ENCODE measurements at places on chromosomes 7 and 10. TPM values are rescaled to one million over a fixed set of nuclear protein-coding genes. Genes with fewer than 3 reads are reported as not detected.

Gene DGKB
- polyA plus RNA-seq: 2.3 TPM

Gene MYL10
- 0.21 TPM for polyA plus RNA-seq

Gene PRKCQ
- polyA plus RNA-seq: 14.6 TPM

Gene OR2A1
- polyA plus RNA-seq: 1.2 TPM

Gene ASB10
- not detected for polyA plus RNA-seq

Gene CTAGE4
- 10.5 TPM for polyA plus RNA-seq

Gene MRLN
- not detected for polyA plus RNA-seq

Gene NKX1-2
- not detected for polyA plus RNA-seq

Gene ASAH2
- 2.3 TPM for polyA plus RNA-seq

Gene UNCX
- polyA plus RNA-seq: 15.0 TPM

Gene TLX1
- not detected for polyA plus RNA-seq

Gene PURB
- polyA plus RNA-seq: 36.7 TPM

Gene OR2AE1
- not detected for polyA plus RNA-seq

Gene ADCY1
- polyA plus RNA-seq: 3.7 TPM

Gene APBB1IP
- 0.86 TPM for polyA plus RNA-seq

Gene TMEM184A
- polyA plus RNA-seq: 8.6 TPM

Gene CPN1
- polyA plus RNA-seq: 3.8 TPM

Gene WDR86
- 49.6 TPM for polyA plus RNA-seq

Gene TMEM72
- polyA plus RNA-seq: 84.7 TPM

Gene SLC29A3
- 9.2 TPM for polyA plus RNA-seq

Gene TMEM176A
- polyA plus RNA-seq: 87.4 TPM

Gene CLCN1
- polyA plus RNA-seq: 0.16 TPM

Gene ERVW-1
- polyA plus RNA-seq: 3.2 TPM

Gene CLDN15
- 16.0 TPM for polyA plus RNA-seq

Gene NPSR1
- polyA plus RNA-seq: 0.06 TPM

Gene ATRNL1
- 26.7 TPM for polyA plus RNA-seq

Gene MAGI2
- polyA plus RNA-seq: 34.3 TPM

Gene WEE2
- polyA plus RNA-seq: 0.36 TPM

Gene UNC5B
- polyA plus RNA-seq: 41.4 TPM

Gene CPVL
- 57.5 TPM for polyA plus RNA-seq

Gene CD36
- 33.6 TPM for polyA plus RNA-seq

Gene POLR1F
- polyA plus RNA-seq: 21.8 TPM

Gene ENKUR
- 5.6 TPM for polyA plus RNA-seq

Gene SLC25A40
- polyA plus RNA-seq: 42.3 TPM

Gene TMEM236
- 0.24 TPM for polyA plus RNA-seq

Gene GALNT17
- 4.5 TPM for polyA plus RNA-seq

Gene ALOX5
- 6.4 TPM for polyA plus RNA-seq

Gene TSPAN12
- polyA plus RNA-seq: 206 TPM

Gene OR6B1
- polyA plus RNA-seq: not detected

Gene IKZF1
- 0.94 TPM for polyA plus RNA-seq

Gene SYT15
- polyA plus RNA-seq: 4.3 TPM

Gene NUTM2B
- polyA plus RNA-seq: 4.6 TPM

Gene HYAL4
- 0.10 TPM for polyA plus RNA-seq

Gene PAPOLB
- polyA plus RNA-seq: 0.04 TPM

Gene HABP2
- polyA plus RNA-seq: 0.73 TPM

Gene CCL26
- polyA plus RNA-seq: not detected

Measured in renal pelvis (tissue), 12 donors.